ENCODE measurements at places on chromosomes 1 and 21. TPM values are rescaled to one million over a fixed set of nuclear protein-coding genes. Genes with fewer than 3 reads are reported as not detected.

CA6 gene
- not detected for total RNA-seq

CD1C gene
- not detected for total RNA-seq

HES4 gene
- total RNA-seq: 2.6 TPM

ELK4 gene
- 20.5 TPM for total RNA-seq

CNKSR1 gene
- 0.07 TPM for total RNA-seq

KCNK2 gene
- total RNA-seq: 16.3 TPM

TMEM82 gene
- not detected for total RNA-seq
